ENCODE measurements at places on chromosomes 4 and X. TPM values are rescaled to one million over a fixed set of nuclear protein-coding genes. Genes with fewer than 3 reads are reported as not detected.

The RNF113A gene
- total RNA-seq = 18.1 TPM

The TRPC3 gene
- 0.24 TPM for total RNA-seq

The CENPVL2 gene
- total RNA-seq = 1.5 TPM

The GPR119 gene
- total RNA-seq = not detected

The NUP62CL gene
- total RNA-seq = 2.9 TPM

The H2BW1 gene
- not detected for total RNA-seq

The ARX gene
- total RNA-seq = 32.0 TPM

The SMIM31 gene
- not detected for total RNA-seq

The OTC gene
- not detected for total RNA-seq

The ADGRG4 gene
- not detected for total RNA-seq

The ARHGEF6 gene
- total RNA-seq = 11.4 TPM

The IL3RA gene
- 0.52 TPM for total RNA-seq

The VCX3A gene
- not detected for total RNA-seq

The ADH6 gene
- not detected for total RNA-seq

The CYSLTR1 gene
- total RNA-seq = 2.1 TPM

The IL15 gene
- total RNA-seq = 0.21 TPM

The H2BW2 gene
- total RNA-seq = not detected

The SPANXN4 gene
- not detected for total RNA-seq

The OTUD4 gene
- 44.2 TPM for total RNA-seq

The CISD2 gene
- total RNA-seq = 40.2 TPM

The SH2D1A gene
- 0.71 TPM for total RNA-seq

The ANXA5 gene
- total RNA-seq = 332 TPM

The SLIT2 gene
- total RNA-seq = 70.6 TPM

The ITIH6 gene
- not detected for total RNA-seq

The MEPE gene
- total RNA-seq = not detected

The BMX gene
- not detected for total RNA-seq

The NSG1 gene
- total RNA-seq = 2.7 TPM

The NCAPG gene
- 105 TPM for total RNA-seq

The PGAM4 gene
- 0.57 TPM for total RNA-seq

The LETM1 gene
- 102 TPM for total RNA-seq

The ITGB1BP2 gene
- 6.6 TPM for total RNA-seq

The FAT4 gene
- 31.3 TPM for total RNA-seq

The TAF7L gene
- 0.70 TPM for total RNA-seq

The PTPN13 gene
- total RNA-seq = 107 TPM

The ZMAT1 gene
- 2.5 TPM for total RNA-seq

The RPA4 gene
- 0.66 TPM for total RNA-seq

The INTU gene
- total RNA-seq = 11.2 TPM

The SSX1 gene
- total RNA-seq = not detected

The FAM133A gene
- not detected for total RNA-seq

The CXCL11 gene
- total RNA-seq = 0.30 TPM

The TMEM255A gene
- total RNA-seq = 0.56 TPM

The CTAG1A gene
- total RNA-seq = not detected

The RAB39B gene
- total RNA-seq = 0.81 TPM

The ASB12 gene
- total RNA-seq = not detected

The CT45A2 gene
- total RNA-seq = not detected

The NPY2R gene
- total RNA-seq = not detected

The FGB gene
- total RNA-seq = not detected

The AMTN gene
- not detected for total RNA-seq

The TLR8 gene
- not detected for total RNA-seq

The AGTR2 gene
- total RNA-seq = not detected

The LDB2 gene
- 45.1 TPM for total RNA-seq

The SLC10A4 gene
- total RNA-seq = 5.2 TPM

The GRID2 gene
- total RNA-seq = not detected

The TLR2 gene
- total RNA-seq = 0.94 TPM

The ERVMER34-1 gene
- 0.39 TPM for total RNA-seq
